LNCaP clone FGC (cell line): ENCODE measurements at places on chromosomes 13 and 19.

GRCh38 chr13:35554972-35555623 is 78.6 kb upstream of the MAB21L1 start:
- no peak for DNase-seq

DNA sequence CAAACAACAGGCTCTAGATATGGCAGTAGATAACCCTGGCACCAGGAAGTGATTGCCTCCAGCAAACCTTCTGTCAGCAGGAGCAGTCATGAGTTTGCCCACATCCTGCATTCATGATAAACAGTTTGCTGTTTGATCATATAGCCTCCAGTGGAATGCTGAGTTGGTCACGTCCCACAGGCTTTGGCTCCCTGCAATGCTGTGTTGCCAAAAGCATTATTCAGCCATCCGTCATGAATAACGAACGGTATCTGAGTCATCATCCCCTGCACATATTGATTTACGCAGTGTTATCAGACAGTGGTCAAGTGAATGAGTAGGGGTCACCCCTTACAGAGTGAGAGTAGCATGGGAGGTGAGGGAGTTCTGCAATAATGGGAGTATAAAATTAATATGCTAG is 21.9 kb upstream of the ZNF432 start:
- DNase-seq, result no peak

DNA sequence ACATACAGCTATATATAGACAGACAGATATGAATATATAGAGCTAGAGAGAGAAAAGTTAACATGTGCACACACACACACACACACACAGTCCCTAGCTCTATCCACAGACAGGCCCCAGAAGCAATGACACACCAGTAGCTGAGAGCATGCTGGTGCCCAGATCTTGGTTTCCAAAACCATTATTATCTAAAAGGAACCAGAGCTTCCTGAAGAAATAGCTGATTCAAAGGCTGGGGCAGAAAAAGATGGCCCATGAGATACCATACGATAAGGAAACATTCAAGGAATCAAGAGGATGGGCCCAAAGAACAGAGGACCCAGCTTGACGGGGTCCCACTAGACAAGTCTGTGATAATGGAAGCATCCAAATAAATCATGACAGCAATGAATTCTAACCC is 53.4 kb downstream of the ABCC4 start:
- DNase-seq, result no peak

- no peak for DNase-seq
Measured at GRCh38 chr19:9166846-9167245, 11.9 kb upstream of the OR7D2 start.

DNA sequence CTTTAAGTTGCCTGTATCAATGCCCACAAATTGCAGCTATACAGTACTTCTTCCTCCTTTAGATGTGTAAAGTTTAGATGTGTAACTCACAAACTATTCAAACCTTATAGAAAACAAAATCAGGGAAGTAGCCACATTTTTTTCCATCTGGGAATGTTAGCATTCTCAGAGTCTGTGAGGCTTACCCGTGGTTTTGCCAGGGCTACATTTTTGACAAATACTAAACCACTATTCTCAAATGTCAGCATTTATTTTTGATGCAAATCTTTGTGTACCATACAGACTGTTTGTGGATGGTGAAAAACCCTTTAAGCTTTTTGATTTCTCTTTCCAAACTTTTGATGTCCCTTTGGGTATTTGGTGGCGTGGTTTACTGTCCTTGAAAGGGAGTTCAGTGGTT is 216.4 kb downstream of the POSTN start:
- DNase-seq, result no peak

DNA sequence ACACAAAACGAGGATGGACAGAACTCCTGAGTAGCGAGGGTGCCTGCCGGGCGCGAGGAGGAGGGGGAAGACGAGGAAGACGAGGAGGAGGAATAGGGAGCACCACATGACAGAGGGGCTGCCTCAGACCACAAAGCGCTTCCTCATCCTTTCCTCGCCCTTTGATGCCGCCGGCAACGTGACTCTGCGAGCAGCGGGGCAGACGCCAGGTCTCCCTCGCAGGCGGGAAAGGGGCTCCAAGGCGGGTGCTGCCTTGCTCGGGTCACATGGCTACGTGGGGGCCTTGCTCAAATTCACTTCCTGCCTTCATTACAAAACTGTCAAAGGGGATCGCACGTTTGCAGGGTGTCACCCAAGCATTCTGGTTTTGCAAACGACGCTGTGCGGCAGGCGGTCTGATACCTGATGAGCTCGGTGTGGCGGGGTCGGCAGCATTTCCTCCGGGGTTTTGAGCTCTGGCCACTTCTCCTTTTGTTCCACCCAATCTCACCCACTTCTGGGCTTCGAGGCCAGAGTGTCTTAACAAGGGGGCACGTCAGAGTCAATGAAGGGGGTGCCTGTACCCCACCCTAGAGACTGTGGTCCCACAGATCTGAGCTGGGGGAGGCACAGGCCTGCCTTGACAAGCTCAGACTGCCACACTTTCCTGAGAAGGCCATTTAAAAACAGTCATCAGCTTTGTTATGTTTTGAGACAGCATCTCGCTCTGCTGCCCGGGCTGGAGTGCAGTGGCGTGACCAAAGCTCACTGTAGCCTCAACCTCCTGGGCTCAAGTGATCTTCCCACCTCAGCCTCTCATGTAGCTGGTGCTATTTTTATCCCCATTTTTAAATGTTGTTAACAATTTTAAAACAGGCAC is 14.9 kb downstream of the MAP2K2 start:
- no peak for DNase-seq

DNA sequence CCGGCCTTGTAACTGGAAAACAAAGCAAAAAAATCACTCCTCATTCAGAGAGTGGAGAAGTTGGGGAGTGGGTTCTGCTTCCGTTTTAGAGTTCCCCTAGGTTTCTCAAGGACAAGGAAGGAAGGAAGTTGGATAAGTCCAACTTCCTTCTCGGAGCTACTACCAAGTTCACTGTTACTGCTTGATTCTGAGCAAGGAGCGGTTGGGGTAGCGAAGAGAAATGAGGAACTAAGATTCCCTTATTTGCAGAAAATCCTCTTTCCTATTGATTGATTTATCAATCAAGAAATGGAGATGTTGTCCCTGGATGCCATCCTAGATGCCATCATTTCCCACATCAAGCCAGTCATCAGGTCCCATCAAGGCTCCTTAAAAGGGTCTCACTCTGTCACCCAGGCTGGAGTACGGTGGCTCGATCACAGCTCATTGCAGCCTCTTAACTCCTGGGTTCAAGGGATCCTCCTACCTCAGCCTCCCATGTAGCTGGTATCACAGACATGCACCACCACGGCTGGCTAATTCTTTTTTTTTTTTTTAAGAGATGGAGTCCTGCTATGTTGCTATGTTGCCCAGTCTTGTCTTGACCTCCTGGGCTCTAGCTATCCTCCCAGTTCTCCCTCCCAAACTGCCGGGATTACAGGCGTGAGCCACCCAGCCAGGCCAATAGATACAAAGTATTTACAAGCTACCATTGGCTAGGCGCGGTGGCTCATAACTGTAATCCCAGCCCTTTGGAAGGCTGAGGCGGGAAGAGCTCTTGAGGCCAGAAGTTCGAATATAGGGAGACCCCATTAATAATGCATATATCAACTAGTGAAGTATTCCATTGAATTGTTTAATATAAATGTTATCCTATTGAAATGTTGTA is 809 bp upstream of the B9D2 start:
- DNase-seq, result no peak
